GM12891 (cell line): ENCODE measurements at places on chromosomes 11 and 22.

GRCh38 chr22:18111759-18112330 lies 1.2 kb downstream of the TUBA8 start:
- DNase-seq, result no peak

DNA sequence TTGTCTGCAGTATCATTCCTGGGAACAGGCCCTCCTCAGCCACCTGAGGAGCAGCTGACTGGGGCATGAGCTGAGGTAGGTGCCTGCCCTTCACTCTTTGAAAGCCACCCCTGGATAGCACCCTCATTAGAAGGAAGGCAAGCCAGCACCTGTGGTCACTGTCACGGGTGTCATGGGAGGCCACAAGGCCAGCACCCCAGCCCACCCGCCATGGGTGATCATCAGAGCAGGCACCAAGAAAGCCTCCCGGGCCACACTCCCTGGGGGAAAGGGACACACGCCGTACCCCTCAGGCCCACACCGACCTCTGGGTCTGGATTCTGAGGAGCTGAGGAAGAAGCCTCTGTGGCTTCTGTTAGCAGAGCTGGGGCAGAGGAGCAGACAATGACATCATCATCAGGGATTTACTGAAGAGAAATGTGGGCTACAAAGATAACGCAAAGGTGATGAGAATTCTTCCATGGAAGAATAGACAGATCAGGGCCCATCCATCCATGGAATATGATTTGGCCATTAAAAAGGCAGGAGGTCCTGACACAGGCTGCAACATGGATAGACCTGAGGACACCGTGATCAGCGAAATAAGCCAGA lies 16.7 kb upstream of the NAP1L4 start:
- DNase-seq, result no peak

DNA sequence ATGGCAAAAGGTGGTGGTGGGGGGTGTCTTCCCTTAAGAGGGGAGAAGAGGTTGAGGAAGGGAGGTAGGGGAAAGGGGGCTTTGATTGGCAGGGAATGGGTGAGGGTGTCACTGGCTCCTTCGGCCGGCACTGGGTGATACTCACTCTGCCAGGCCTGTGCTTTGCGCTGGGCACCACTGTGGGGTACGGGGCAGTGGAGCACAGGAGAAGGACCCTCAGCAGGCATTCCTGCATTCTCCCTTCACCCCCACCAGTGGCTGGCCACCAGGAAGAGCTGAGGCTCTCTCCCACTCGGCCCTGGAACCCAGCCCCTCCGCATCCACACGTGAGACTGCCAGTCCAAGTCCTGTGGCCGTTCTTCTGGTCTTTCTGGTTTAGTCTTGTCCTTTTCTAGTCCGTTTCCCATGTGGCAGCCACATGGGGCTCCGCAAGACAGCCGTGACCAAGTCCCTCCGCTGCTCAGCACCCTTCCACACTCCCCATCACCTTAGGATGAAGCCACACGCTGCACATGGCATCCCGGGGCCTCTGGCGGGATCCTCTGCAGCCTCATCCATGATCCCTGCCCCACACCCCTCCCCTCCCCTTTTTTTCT lies 8.0 kb downstream of the CAPN5 start:
- DNase-seq, result no peak

DNA sequence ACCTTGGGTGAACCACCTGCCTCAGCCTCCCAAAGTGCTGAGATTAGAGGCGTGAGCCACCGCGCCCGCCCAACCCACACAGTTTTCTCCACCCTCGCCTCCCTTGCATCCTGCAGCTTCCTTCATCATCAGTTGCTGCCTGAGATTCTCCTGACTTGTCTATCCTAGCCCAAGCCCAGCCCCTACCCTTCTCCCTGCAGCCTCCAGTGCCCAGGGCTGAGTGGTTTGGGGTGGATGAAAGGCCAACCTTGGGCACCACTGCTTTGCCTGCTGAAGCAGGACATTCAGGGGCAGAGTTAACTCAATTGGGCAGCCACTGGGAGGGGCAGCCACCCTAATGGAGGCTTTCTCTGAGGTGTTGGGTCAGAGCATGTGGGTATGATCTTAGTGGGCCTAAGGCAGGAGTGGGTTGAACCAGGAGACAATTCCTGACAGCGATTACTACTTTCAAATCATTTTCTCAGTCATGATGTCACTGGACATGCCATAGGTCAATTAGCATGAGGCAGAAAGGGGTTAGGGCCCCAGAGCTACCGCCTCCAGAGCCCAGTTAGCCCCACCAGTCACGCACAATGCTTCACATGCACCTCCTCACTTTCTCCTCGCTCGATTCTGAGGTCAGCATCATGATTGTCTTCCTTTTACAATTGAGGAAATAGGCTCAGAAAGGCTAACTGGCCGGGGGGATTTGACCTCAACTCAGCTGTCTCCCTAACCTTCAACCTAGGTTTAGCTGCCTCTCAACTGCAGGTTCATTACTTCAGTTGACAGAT lies 1.0 kb upstream of the FKBP2 start:
- no peak for DNase-seq

DNA sequence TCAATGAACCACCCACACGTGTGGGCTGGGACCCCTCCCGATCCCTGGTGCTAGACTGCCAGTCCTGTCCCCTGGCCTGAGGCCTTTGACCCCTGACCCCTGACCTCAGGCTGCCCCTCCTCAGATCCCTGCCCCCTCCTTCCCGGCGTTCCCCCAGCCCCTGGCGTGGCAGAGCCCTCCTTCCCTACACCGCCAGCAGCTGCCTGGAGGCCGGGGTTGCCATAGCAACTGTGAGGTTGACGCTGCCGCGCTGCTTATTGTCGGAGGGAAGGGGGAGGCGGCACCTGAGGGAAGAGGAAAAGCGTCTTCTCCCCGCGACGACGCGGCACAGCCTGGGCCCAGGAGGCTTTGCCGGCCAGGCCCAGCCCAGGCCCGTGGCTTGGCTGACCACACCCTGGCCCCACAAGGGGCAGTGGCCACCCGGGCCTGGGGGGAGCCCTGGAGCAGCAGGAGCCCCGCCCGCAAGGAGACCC lies 32.6 kb downstream of the SHANK3 start:
- DNase-seq, result no peak

- DNase-seq, result no peak
Measured at GRCh38 chr22:20206709-20207215, 55.9 kb upstream of the CCDC188 start.

- DNase-seq, result no peak
Measured at GRCh38 chr22:47902646-47903180, 1140.3 kb downstream of the TBC1D22A start.
